CD4-positive, alpha-beta memory T cell (primary cell): ENCODE measurements at places on chromosomes 4 and X. TPM values are rescaled to one million over a fixed set of nuclear protein-coding genes. Genes with fewer than 3 reads are reported as not detected.

SRPK3 gene
- not detected for total RNA-seq

CSN1S1 gene
- total RNA-seq: not detected

PPP1R3F gene
- total RNA-seq: 17.7 TPM

TLR7 gene
- total RNA-seq: not detected

GLRB gene
- total RNA-seq: not detected

TLR3 gene
- total RNA-seq: 2.1 TPM

RTL5 gene
- 8.4 TPM for total RNA-seq

SMIM31 gene
- not detected for total RNA-seq

TCEAL7 gene
- total RNA-seq: not detected

RAB40A gene
- not detected for total RNA-seq

SHOX gene
- total RNA-seq: not detected

ETDA gene
- total RNA-seq: not detected

CLIC2 gene
- total RNA-seq: 0.81 TPM

RHOXF1 gene
- 1.7 TPM for total RNA-seq

CPE gene
- not detected for total RNA-seq

GRIA3 gene
- not detected for total RNA-seq

XKRX gene
- 0.47 TPM for total RNA-seq

PABPC4L gene
- not detected for total RNA-seq

DGAT2L6 gene
- not detected for total RNA-seq

MFAP3L gene
- total RNA-seq: 2.1 TPM

SPANXC gene
- not detected for total RNA-seq

BEND4 gene
- total RNA-seq: 0.08 TPM

GC gene
- not detected for total RNA-seq

KLHL5 gene
- 37.6 TPM for total RNA-seq

MAGEC3 gene
- total RNA-seq: not detected

NEXMIF gene
- total RNA-seq: 1.2 TPM

FAM236B gene
- not detected for total RNA-seq

PNMA5 gene
- 0.29 TPM for total RNA-seq

ANTXR2 gene
- 90.1 TPM for total RNA-seq

CHIC2 gene
- total RNA-seq: 46.6 TPM

LAMP2 gene
- 45.8 TPM for total RNA-seq
